ENCODE measurements at places on chromosomes 5 and 9.

GRCh38 chr5:16644301-16644889 lies 27.6 kb upstream of the RETREG1 start:
- no peak for DNase-seq

DNA sequence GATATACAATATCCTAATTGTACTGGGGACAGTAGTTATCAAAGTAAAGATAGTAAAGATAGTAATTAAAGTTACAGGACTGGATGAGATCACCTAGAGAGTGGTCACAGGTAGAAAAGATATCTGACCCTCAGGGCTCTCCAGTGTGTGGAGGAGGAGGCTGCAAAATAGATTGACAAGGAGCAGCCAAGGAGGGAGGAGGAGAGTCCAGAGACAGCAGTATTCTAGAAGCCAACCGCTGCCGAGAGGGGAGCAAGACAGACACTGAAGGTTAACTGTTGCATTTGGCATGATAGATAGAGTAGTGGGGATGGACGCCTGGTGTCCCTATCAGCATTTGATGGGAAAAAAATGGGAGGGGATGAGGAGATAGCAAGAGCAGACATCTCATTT lies 17.0 kb upstream of the F2RL1 start:
- no peak for DNase-seq

GRCh38 chr5:59065554-59065953 lies 482.7 kb downstream of the RAB3C start:
- no peak for DNase-seq

GRCh38 chr5:79774171-79774854 lies 84.7 kb downstream of the CMYA5 start:
- DNase-seq, result no peak
